ENCODE measurements at places on chromosomes 4 and X. TPM values are rescaled to one million over a fixed set of nuclear protein-coding genes. Genes with fewer than 3 reads are reported as not detected.

STOX2 gene
- 38.1 TPM for total RNA-seq

SORBS2 gene
- 103 TPM for total RNA-seq

GLRB gene
- total RNA-seq, result 2.4 TPM

MAP7D3 gene
- total RNA-seq, result 13.9 TPM

FOXR2 gene
- not detected for total RNA-seq

AFAP1 gene
- 29.5 TPM for total RNA-seq

DUX4 gene
- total RNA-seq, result 0.29 TPM

GAGE10 gene
- not detected for total RNA-seq

QDPR gene
- 36.1 TPM for total RNA-seq

TENM3 gene
- total RNA-seq, result 0.96 TPM

FAM47A gene
- total RNA-seq, result not detected

All from ureter (tissue), 1 donor.